ENCODE measurements at places on chromosomes 13 and 19. TPM values are rescaled to one million over a fixed set of nuclear protein-coding genes. Genes with fewer than 3 reads are reported as not detected.
A peak's percentile ranks its signal among the peaks of the same experiment; 100 is the strongest.

Gene ZNF8
- total RNA-seq: 8.0 TPM

DNA sequence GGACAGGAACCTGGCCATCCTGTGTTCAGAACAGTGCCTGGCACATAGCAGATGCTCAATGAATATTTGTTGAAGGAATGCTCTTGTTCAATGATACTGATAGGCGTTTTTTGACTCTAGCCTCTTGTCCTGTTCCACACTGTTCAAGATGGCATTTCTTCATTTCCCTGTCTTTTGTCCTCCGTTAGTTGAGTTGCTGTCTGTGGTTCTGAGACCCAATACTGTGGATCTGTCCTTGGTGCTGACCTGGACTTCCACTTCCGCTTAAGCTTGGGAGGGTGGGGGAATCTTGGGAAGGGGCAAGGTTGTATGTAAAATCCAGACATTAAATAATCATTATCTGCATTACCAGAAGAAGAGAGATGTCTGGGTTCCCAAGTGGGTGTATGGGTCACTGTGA, 8.3 kb upstream of the KCNN4 start:
- DNase-seq: peak; percentile 57

Gene NAPSA
- 3.5 TPM for total RNA-seq

Gene ZNF136
- 30.8 TPM for total RNA-seq

GRCh38 chr13:111573801-111574200, 253.4 kb downstream of the TEX29 start:
- no peak for DNase-seq

GRCh38 chr19:30274987-30275386, 97.2 kb upstream of the ZNF536 start:
- DNase-seq: no peak

Gene CACNA1A
- total RNA-seq: 1.7 TPM

Gene WTIP
- total RNA-seq: 0.15 TPM

- DNase-seq: no peak
Observed at GRCh38 chr13:47549219-47549752, 451.8 kb downstream of the SUCLA2 start.

- DNase-seq: no peak
Observed at GRCh38 chr13:98384739-98385138, 192.2 kb downstream of the STK24 start.
